HFFc6 (cell line): ENCODE measurements at places on chromosomes 6 and 20. TPM values are rescaled to one million over a fixed set of nuclear protein-coding genes. Genes with fewer than 3 reads are reported as not detected.

DNA sequence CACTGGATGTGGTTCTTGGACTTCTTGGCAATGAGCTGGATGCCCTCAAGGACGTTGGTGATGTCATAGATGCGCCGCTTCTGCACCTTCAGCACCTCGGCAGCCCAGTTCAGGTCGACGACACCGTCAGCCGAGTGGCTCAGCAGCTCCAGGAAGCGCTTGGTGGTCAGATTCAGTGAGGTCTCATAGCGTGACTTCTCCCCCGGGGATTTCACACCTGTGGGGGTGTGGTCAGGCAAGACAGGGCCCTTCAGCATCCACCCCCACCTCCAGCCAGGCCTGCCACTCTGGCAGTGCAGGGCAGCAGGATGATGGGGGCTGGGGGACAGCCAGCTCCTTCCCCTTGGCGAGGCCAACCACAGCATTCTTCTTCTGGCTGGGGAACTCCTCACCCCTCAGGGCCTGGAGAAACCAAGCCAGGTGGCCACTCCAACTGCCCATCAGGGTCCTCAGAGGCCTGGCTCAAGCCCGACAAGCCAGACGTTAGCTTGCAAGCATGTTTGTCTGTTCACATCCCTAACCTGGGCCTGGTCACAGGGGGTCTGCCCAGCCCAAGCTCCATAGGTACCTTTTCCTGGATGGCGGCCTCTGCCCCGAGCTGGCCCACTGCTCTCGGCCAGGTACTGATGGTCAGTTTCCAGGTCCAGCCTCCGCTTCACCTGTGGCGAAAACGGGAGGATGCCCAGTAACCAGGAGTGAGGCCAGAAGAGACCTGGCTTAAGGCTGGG, 5.7 kb upstream of the NECAB3 start:
- no peak for DNase-seq

GRCh38 chr20:11652128-11652527, 265.6 kb upstream of the BTBD3 start:
- no peak for DNase-seq

DNA sequence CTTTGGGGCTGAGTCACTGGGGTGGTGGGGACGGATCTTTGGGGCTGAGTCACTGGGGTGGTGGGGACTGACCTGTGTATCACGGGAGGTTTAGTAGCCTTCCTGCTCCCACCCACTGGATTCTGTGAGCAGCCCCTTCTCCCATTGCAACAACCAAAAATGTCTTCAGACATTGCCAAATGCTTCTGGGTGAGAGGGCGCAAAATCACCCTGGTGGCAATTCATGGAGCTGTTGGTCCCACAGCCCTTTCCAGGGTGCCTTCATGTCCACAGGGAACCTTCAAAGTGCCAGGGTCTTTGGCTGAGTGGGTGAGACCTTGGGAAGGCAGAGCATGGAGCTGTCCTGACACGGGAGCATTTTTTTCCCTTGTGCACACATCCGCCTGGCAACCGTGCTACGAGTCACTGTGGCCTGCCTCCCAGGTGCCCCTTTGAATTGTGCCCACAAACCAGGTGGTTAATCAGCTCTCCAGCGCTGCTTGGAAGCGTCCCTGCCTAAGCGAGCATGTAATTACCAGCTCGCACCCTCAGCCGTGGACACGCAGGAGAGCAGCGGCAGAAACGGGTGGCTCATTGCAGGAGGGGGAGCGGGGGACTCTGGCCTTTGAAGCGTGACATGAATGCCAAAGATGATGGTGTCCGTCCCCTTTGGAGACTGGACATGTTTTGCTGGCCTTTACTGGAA, 27.4 kb upstream of the APCDD1L start:
- no peak for DNase-seq

GRCh38 chr20:44409132-44409600, 53.7 kb downstream of the HNF4A start:
- DNase-seq: peak; percentile 59

DNA sequence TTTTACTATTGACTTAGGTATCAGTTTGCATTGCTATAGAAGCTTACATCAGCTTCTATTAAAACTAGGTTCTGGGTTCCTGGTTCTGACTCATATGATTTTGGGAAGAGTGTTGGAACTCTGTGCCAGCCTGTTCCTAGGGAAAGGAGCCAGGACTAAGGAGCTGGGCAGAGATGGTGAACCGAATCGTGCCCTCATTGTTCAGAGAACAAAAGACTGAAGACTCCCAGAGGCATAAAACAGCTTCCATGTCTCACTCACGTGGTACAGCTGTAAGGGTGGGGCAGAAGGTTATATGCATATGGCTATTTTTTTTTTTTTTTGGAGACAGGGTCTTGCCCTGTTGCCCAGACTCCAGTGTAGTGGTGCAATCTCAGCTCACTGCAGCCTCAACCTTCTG, 89.1 kb upstream of the THBS2 start:
- no peak for DNase-seq

- DNase-seq: peak; percentile 57
Observed at GRCh38 chr6:84466511-84466910, 239.1 kb upstream of the CEP162 start.

DNA sequence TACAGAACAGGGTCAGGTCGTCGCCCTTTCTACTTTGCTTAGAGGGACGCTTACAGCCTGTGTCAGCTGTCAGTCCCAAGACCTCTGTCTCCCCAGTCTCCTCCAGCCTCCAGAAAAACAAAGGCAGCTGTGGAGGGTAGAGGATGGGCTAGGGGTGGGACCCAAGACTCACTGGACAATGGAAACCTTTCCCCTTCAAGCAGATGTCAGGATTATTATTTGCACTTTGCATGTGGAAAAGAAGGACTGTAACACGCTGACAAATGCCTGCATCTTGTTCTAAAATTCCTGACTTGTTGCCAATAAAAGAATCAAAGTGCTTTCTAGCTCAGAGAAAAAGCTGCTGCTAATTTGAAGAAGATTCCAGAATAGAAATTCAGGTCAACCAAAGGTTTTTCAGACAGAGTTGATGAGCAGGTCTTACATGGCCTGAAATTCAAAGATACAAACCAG, 58.7 kb downstream of the SNX5 start:
- DNase-seq: peak; percentile 31

- DNase-seq: peak; percentile 87
Observed at GRCh38 chr6:119575721-119576120, 226.2 kb upstream of the MAN1A1 start.

DNA sequence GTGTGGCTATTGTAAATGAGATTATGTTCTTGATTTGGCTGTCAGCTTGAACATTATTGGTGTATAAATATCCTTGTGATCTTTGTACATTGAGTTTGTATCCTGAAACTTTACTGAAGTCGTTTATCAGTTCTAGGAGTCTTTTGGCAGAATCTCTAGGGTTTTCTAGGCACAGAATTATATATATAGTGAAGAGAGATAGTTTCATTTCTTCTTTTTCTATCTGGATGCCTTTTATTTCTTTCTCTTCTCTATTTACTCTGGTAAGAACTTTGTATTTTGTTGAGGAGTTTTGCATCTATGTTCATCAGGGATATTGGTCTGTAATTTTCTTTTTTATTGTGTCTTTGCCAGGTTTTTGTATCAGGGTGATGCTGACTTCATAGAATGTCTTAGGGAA, 589.2 kb upstream of the MAN1A1 start:
- DNase-seq: no peak

DNA sequence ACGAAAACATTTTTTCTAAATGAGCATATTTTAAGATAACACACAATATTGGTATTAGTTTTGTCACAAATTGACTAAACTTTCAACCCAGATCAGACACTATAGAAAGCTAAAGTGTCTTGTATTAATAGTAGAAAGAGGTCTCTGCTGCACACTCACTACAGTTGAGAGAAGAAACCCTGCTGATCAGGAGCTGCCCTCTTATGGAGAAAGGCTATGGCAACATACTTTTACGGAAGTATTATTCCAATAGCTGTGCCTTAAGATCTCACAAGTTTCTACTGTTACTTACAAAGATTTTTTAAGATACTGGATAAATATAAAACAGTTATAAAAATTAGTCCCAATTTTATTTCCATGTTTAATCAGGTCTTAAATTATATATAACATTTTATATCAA, 155.7 kb downstream of the RIMS1 start:
- peak; percentile 15 for DNase-seq

DNA sequence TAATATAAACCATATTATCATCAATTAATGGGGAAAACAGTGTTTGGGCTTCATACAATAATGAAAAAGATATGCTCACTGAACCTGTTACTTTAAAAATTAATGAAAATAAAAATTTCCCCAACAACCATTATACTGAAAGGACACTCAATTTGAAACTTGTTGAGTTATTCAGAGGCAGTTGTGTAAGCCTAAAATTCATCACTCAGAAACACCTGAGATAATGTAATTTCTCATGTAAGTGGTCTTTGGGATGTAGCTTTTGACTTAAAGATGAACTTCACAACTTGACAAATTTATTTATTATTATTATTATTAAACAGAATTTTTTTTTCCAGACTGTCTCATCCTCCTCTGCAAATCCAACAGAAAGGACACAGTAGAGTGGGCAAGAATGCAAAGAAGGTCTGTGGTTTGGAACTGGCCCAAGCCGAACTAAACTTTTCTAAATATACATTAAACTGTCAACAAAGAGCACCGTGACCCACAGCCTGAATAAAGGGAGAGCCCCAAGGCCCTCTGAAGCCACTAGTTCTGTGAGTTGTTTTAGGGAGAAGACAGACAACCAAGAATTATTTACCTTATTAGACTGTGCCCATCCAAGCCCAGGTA, 32.2 kb upstream of the HEY2 start:
- DNase-seq: no peak

DNA sequence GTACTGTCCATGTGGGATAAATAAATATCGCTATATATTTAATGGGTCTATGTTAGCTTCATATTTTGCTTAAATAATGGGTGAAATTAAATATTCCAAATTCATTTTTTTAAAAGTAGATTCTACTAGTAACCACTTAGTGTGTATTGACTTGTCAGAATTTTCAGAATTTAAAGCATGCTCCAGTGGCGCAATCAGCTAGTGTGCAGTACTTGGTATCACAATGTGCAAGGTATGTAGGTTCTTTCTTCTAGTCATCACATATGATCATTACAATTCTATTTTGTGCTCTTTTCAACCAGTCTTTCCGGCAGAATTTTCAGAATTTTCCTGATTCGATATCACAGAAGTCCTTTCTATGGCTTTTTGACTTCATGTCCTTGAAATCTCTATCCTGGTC, 32.6 kb downstream of the PDE7B start:
- DNase-seq: no peak

- no peak for DNase-seq
Observed at GRCh38 chr6:47665112-47665511, 33.3 kb upstream of the ADGRF4 start.

- no peak for DNase-seq
Observed at GRCh38 chr6:53811746-53812145, 16.9 kb downstream of the LRRC1 start.

DNA sequence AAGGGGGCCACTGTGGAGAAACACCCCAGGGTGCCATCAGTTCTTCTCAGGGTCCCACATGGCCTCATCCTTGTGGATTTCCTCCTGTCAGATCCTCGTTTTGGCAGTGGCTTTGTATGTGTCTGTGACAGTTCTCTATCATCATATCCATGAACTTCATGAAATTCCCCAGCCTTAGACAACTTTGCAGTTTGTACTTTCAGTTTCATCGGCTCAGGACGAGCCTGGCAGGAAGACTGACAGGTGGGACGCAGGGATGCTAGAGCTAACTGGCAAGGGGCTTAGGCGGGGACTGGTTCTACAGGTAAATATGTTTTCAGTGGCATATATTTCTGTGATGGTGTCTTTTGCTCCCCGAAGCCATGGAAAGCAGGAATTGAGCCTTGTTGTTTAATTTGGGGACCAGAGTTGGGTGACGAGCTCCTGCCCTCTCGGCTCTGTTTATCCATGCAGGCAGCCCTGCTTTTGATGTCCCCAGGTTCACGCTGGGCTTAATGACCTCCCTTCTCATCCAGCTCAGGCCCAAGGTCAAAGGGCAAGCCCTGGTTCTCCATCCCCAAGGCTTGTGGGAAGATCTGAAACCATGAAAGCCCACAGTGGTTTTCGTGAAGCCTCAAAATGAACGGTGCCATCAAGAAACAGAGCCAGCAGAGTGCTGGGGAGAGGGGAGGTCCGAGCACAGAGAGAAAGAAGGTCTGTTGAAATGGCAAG, 11.2 kb downstream of the SDCBP2 start:
- DNase-seq: no peak

DNA sequence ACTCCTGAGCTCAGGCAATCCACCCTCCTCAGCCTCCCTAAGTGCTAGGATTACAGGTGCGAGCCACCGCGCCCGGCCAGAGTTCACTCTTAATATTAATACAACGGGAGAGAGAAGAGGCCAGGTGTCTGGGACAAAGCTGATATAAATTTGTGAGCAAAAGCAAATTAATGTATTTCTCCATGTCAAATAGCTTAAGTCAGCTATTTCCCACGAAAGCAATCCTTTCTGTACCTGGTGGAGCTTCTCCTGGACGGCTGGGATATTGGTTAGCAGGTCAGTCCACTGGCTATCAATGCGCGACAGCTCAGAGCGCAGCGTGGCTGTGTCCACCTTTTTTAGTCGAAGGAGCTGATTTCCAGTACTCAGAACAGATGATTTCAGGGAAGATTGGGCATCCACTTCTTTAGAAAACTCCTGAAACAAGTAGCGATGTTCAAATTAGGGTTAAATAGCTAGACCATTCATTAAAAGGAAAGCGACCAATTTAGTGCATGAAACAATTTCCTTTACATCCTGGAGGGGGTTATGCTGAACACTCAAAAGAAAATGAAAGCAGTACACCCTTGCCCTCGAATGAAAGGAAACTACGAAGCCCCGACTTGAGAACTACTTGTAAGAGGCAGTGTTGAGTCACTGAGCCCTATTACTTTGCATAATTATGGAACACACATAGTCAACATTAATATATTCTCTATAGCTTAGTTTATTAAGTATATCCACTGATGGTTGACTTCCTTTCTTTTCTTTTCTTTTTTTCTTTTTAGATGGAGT, 403.4 kb downstream of the SYNE1 start:
- DNase-seq: no peak

DNA sequence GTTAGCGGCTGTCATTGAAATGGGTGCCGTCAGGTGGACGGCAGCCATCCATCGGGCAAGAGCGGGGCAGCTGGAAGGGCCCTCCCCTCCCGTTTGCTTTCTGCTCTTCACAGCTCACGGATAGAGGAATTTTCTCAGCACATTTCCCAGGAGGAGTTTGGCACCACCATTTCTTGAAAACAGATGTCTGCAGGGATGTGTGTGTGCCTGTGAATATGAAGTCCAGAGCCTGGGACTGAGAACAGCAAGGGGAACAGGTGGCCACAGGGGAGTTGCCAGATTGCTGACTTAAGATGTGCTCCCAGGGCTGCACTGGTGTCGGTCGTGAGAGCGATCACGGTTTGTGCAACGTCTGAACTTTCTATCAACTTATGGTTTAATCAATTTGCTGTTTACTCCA, 22.1 kb upstream of the ECI2 start:
- no peak for DNase-seq

- DNase-seq: no peak
Observed at GRCh38 chr6:36766399-36766945, 68.8 kb downstream of the RAB44 start.

Gene PLEKHG1
- total RNA-seq: not detected in 3 replicates

Gene HRH3
- total RNA-seq: not detected in 3 replicates

Gene NKX2-2
- total RNA-seq: 0.40 TPM in 1 of 2 replicates, not detected in the other

Gene SNAP91
- not detected in 2 replicates for total RNA-seq

Gene WASF1
- total RNA-seq: 13.5 to 14.0 TPM (median 13.8 TPM) in 3 replicates

Gene GPX5
- not detected in 3 replicates for total RNA-seq

Gene GMPR
- 5.0 to 8.3 TPM (median 6.5 TPM) in 3 replicates for total RNA-seq

Gene EMILIN3
- total RNA-seq: not detected in 3 replicates

Gene MYLK4
- 0.11 and 0.16 TPM in 2 replicates for total RNA-seq

Gene MYL9
- total RNA-seq: 1,215 to 1,613 TPM (median 1,302 TPM) in 3 replicates

Gene UST
- total RNA-seq: 11.9 to 16.7 TPM (median 14.6 TPM) in 3 replicates

Gene TMEM217
- total RNA-seq: 1.6 and 2.0 TPM in 2 replicates

Gene KLHDC3
- total RNA-seq: 47.2 to 50.0 TPM (median 49.8 TPM) in 3 replicates

Gene LGSN
- total RNA-seq: not detected in 3 replicates

Gene SULF2
- 0.32 to 1.3 TPM (median 0.46 TPM) in 3 replicates for total RNA-seq

Gene HLA-DQB2
- total RNA-seq: not detected in 2 replicates
